Brain microvascular endothelial cell (primary cell): ENCODE measurements at places on chromosomes 5 and 9.

- DNase-seq: peak; percentile 99
Measured at GRCh38 chr5:133240425-133241091, 188.7 kb downstream of the HSPA4 start.

DNA sequence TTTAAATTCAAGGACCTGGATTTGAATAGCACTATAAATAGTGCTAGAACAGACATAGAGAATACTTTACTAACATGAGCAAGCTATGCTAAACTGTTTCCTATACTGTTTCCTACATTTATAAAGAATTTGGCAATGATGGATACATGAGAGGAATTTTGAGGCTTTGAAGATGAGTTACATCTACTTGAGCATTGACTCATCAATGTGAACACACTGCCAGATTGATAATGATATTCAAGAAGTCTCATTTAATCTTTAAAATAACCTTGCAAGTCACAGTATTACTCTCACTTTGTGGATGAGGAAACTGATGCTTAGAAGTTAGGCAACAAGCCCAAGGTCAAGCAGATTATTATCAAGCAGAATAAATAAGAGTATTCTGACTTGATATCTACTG is 281.9 kb downstream of the DNAH5 start:
- DNase-seq: no peak

DNA sequence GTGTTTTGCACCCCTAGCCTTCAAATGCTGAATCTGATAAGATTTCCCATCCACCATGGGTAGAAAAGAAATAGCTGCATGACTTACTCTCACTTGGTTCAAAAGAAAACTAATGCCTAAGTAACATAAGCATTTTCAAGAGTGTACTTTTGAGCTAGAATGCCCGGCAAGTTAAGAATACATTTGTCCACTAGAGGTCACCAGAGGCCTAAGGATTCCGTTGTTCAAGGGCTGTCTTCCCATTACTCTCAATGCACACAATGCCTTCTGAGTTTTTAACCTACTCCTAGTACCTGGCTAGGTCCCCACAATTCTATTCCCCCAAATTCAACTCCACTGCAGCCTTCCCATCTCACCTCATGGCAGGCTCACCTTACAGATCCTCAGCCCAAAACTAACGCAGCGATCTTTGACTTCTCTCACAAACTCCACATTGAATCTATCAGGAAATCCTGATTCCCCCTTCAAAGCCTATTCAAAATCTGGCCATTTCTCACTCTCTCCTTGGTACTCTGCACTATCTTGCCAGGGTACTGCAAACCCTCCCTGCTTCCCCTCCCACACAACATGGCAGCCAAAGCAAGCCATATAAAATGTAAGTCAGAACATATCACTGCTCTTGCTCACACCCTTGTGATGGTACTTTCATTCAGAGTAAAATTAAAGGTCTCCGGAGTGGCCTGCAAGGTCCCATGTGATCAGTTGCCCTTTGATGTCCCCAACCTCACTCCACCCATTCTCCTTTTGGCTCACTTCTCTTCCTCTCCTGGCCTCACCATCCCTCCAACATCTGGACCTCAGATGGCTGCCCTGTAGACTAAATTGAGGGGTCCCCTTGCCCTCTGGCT is 13.4 kb downstream of the OXCT1 start:
- peak; percentile 66 for DNase-seq

DNA sequence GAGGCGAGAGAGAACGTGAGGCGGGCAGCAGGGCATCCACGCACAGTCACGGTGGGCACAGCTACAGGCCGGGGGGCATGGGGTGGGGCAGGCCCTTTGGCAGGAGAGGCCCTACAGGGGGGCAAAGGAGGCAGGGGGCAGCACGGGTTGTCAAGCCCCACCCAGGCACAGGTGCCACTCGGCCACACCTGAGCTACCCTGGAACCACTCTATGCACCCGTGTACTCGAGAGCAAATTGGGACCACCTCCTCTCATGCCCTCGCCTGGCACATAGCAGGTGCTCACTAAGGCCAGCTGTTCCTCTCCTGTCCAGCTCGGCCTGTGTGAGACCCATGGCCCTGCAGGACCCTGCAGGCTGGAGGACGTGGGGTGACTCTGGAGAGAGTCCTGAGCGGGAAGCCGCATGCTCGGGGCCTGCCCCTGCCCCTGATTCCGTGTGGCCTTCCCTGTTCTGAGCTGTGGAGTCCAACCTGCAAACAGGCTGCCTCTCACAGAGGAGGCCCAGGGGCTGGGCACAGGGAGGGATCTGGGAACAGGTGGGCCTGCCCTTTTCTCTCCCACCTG is 31.4 kb upstream of the SARDH start:
- DNase-seq: no peak

DNA sequence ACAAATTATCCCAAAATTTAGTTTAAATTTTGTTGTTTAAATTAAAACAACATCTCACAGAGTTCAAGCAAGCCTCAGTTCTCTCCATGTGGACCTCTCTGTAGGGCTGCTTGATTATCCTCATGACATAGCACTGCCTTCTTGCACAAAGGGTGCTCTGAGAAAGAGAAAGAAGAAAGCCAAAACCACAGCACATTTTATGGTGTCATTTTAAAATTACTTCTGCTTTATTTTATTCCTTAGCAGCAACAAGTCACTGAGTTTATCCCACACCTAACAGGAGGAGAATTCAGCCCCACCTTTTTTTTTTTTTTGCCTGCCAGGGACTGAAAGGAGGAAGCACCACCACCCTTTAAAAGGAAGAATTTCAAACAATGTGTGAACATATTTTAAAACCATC is 12.8 kb upstream of the KCNV2 start:
- no peak for DNase-seq

DNA sequence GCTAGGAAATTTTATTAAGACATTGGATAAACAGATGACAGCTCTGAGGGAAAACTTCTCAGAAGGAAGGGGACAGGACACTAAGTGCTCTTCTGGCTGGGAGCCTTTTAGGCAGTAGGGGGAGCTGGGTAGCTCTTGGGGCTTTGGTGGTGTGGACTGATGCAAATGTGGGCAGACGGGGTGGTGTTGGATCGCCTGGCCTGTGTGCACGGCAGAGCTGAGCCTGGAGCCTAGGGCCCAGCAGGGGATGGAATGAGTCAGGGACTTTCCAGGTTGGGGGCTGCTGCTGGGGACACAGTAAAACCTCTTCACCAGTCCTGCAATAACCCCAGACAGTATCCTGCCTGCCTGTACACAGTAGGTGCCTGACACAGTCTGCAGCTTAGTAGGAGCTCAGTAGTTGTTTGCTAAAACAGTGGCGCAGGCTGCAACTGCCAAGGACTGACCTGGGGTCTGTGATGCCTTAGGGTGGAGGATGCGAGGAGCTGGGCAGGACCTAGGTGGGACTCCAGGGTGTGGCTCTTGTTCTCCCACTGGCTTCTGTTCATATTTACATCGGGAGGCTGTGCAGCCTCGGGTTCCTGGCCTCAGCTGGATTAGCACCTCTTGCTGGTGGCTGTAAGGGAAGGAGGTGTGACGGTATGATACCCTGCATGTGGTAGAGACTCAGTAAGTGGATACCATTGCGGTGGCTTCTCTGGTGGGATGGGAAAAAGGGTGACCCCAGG is 83.8 kb downstream of the DAB2IP start:
- peak; percentile 85 for DNase-seq

- no peak for DNase-seq
Measured at GRCh38 chr5:121182788-121183490, 668.7 kb upstream of the FTMT start.

DNA sequence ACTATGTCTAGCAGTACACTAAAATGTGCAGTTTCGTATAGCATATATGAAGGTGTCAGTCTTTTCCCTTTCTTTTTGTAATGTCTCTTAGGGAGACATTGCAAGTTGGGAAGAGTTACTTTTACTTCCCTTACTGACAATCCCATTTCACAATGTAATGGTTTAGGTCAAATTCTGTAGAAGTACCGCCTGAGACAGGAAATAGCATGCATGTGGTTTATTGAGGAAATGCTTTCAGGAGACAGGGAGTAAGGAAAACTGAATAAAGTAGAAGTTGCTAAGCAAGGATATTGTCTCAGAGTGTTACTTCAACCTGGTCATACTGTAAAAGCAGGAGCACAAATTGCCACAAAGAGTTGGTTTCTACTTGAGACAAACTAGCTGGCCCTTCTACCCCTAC is 32.1 kb upstream of the MSANTD3 start:
- no peak for DNase-seq

DNA sequence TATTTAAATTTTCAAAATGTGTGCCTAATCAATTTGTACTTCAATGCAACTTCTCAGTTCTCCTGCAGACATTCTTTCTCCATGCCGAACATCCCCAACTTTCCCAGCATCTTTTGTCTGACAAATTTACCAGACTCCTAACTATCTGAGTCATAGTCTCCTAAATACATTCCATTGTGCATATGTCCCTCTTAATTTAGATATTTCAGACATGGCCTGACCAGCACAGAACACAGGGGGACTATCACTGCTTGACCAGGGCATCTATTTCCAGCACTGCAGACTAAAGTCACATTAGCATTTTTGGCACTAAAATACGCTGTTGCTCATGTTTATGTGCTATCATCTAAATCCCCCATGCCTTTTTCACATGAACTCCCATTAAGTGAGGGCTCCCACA is 71.9 kb downstream of the ITGA1 start:
- DNase-seq: peak; percentile 94

- no peak for DNase-seq
Measured at GRCh38 chr9:91934654-91935053, 15.4 kb downstream of the ROR2 start.

DNA sequence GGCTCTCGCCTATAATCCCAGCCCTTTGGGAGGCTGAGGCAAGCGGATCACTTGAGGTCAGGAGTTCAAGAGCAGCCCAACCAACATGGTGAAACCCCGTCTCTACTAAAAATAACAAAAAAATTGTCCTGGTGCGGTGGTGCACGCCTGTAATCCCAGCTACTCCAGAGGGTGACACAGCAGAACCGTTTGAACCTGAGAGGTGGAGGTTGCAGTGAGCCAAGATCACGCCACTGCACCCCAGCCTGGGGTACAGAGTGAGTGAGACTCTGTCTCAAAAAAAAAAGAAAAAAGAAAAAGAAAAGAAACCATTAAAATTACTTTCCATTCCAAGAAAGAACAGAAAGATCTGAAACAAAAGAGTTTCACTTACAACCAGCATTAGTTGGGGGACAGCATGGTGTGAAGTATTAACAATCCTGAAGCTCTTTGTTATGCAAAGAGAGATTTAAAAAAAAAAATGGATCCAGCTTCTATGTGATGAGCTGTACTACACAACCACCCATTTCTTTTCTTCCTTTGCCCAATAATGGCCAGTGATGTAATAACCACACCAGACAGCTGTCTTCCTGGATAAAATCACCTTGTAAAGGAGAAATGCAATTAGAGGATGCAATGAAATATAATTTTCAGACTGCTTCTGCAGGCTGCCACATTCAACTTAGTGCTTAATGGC is 76.9 kb downstream of the MED27 start:
- DNase-seq: no peak

DNA sequence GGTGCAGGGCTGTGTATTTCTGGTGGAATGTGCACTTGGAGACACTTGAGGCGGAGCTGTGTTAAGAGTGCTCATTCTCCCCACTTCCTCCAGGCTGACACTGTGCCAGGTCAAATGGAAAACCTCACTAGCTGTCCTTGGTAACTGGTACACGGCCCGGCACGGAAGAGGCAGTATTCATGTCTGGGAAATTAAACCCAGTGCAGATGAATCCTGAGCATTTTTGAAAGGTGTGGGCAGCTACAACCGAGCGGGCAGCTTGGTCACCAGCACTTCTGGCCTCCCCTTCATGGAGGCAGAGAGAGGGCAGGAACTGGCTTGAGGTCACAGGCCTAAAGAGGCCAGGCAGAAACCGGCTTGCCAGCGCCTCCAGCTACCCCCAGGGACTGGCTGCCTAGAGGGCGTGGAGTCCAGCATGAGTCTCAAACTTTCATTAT is 1.6 kb downstream of the CLPTM1L start:
- no peak for DNase-seq

GRCh38 chr9:89295400-89295799 is 15.6 kb upstream of the CKS2 start:
- no peak for DNase-seq

DNA sequence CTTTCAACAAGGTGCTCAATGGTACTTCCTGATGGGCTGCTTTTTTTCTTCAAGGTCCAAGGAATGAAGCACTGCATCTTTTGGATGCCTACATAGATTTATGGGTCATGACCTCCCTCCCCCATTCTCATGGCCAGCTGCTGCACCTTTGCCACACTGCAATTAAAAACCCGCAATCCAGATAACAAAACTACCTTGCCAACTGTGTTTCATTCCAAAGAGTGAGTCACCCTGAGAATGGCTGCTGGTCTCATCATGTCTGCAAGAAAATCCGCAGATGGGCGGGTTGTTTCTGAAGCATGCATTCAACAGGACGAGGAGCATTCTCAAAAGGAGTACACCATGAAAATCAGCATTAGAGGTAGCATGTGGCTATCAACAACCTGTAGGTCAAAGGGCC is 139.8 kb downstream of the ELAVL2 start:
- DNase-seq: no peak

GRCh38 chr5:176446884-176447590 is 1.1 kb upstream of the FAF2 start:
- DNase-seq: no peak

- no peak for DNase-seq
Measured at GRCh38 chr9:7115606-7116005, 357.8 kb downstream of the KDM4C start.
